ENCODE measurements at places on chromosomes 4 and X.

DNA sequence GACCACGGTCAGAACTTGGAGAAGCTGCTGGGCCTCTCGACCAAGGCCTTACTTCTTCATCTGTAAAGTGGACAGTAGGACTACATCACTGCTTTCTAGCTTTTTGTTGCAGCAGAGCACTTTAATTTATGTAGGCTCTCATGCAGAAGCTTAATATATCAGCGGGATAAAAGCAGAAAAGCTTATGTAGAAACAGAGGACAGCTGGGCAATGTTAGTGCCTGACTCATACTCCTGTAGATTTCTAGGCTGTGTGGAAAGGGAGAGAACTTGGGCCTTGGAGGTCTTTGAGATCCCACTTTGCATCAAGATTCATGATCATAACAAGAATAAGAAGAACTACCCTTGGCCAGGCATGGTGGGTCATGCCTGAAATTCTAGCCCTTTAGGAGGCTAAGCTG, 91.2 kb downstream of the ARHGAP10 start:
- no peak for DNase-seq

GRCh38 chr4:94960708-94961107, 203.0 kb downstream of the BMPR1B start:
- no peak for DNase-seq

DNA sequence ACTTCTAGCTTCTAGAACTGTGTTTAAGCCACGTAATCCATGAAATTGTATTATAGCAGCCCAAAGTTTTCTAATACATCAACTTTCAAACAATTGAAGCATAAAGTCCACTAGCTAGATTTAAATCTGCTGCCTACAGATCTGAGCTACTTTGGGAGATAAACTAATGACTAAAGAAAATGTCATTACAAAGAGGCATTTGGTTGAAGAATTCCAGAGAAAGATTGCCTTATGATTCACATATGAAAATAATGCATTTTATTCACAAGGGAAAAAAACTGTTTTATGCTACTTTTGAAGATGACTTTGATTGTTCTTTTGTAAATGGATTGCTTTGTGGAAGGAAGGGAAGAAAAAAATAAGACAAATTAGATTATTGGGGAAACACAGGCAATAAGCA, 124.1 kb upstream of the SLIT2 start:
- DNase-seq = no peak

DNA sequence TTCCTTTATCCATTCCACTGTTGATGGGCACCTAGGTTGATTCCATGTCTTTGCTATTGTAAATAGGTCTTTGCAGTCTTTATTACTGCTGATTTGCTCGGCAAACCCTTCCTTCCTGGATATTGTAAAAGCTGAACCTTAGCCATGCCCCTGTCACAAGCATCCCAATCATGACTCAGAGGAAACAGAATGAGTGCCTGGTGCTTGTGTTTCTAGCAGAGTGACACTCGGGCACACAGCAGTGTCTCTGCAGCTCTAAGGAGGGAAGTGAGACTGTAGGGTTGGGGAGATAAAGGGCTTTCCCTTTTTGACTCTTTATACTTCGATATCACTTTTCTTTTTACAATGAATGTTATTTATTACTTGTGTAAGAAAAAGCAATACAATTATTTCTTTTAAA, 83.3 kb downstream of the AKAP4 start:
- DNase-seq = no peak

DNA sequence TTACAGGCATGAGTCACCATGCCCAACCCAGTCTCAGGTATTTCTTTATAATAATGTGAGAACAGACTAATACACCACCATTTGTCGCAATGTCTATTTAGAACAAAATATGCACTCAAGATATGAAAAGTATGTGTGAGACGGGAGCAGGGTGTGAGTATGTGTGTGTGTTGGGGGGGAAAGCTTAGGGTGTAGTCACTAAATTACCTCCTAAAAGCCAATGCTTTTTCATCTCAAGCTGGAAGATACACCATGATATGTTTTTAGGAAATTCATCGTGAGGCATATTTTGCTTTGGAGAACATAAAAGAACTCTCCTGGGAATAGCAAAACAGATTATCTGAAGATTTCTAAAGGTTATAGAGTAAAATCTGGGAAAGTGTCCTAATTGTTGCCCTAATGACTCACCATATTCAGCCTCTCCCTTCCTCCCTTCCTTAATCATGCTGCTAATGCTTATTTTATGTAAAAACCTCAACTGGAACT, 262.7 kb downstream of the PDHA2 start:
- DNase-seq = no peak

DNA sequence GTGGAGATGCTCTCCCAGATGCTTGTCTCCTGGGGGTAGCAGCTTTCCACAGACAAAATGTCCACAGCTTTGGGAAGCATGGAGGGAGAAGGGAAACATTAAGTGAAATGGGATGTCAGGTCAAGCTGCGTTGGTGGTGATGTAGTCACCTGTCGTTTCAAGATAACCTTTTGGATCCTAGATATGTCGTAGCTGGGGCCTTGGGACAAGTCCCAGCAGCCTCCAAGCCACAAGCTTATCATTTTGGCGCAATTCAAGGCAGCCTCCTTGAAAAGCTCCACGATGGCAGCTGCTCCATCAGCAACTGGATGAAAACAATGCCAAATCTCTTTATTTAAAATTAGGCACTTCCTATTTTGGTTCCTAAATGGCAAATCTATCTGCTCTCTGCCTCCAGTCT, 52.0 kb downstream of the RTL9 start:
- no peak for DNase-seq

GRCh38 chr4:41814565-41814964, 66.0 kb upstream of the PHOX2B start:
- DNase-seq = no peak

DNA sequence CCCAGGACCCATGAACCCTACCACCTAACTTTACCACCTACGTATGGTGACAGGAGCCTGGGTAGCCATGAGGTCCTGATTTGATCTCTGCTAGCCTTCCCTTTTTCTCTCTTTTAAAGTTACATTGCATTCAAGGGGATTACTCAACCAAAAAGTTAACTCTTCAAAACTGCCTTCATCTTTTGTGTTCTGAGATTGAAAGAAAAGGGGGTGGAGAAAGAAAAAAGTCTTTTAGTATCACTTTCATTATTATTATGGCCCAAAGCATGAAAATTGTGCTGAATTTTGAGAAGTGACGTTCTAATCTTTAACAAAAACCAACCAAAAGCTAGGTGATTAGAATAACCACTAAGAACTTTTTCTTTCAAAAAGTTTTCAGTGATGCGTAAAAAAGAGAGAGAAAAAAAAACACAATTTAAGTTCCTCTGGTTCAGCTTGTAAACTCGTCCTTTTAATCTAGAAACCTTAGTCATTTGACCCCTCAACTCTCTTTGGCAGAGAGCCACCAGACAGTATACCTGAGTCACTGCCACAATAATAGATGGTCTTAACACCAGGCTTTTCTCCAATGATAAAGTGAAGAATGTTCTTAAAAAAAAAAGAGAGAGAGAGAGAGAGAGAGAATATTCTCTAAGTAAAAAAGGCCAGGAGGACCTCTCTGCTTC, 347.4 kb upstream of the FGF13 start:
- DNase-seq = no peak

DNA sequence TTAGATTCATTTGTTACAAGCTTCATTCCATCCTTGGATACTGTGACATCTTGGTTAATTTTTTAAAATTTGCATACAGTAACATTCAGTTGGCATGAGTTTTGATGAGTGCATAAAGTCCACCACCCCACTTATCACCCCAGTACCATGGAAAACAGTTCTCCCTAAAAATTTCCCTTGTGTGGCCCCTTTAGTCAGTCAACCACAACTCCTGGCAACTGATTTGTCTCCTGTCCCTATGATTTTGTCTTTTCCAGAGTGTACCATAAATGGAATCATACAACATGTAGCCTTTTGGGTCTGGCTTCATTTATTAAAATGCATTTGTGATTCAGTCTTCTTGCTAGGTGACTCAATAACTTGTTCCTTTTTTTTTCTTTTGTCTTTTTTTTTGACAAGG, 29.9 kb downstream of the RP2 start:
- DNase-seq = no peak

GRCh38 chr4:52655506-52655905, 3.6 kb downstream of the USP46 start:
- no peak for DNase-seq

GRCh38 chrX:38561951-38562719, 793 bp downstream of the TSPAN7 start:
- DNase-seq = no peak

- DNase-seq = no peak
Observed at GRCh38 chrX:121000589-121000988, 15.0 kb upstream of the CT47A1 start.

GRCh38 chrX:116694046-116694445, 231.3 kb upstream of the CT83 start:
- no peak for DNase-seq

DNA sequence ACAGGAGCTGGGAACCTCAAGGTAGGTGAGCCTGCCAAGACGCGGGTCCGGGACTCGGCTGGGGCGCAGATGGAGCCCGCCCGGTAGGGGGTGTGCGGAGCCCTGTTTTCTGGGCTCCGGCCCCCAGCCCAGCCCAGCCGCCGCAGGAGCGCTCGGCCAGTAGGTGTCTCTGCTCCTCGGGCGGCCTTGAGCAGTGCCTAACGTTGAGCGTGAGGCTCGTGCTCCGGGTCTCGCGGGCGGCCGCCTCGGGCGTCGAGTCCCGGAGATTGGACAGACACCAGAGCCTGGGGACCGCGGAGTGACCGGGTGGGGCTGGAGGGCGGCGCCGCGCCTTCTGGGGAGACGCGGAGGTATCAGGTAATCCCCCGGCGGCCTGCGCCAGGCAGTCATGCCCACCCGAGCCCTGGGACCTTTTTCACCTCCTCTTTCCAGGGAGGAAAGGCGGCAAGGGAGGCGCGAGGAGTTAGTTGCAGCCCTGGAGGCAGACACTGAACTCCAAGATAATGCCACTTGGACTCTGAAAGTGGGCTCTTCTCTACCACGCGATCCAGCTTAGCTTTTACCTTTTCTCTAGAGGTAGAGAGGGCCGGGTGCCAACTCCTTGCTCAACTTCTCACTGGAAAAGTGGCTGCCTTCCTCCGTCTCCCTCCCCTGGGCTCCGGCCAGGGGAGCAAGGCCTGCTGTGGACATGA, 14.5 kb upstream of the FGG start:
- DNase-seq = no peak

DNA sequence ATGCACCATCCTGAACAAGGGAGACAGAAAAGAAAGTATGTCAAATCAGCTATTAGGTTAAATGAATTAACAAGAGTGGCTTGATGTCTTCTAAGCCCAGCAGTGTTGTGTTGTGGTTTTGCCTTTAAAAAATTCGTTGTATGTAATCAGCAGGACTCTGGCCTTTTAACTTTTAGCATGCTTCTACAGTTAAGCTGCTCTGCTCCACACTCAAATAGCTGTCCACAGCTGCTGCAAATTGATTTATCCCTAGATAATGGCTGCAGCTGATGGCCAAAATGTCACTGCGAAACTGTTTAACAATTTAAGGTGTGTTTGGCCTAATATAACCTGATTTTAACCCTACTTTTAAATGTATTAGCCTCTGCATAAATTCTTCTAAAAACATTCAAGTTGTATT, 85.8 kb downstream of the CXXC4 start:
- no peak for DNase-seq

- no peak for DNase-seq
Observed at GRCh38 chrX:40104985-40105834, 7.5 kb upstream of the BCOR start.

DNA sequence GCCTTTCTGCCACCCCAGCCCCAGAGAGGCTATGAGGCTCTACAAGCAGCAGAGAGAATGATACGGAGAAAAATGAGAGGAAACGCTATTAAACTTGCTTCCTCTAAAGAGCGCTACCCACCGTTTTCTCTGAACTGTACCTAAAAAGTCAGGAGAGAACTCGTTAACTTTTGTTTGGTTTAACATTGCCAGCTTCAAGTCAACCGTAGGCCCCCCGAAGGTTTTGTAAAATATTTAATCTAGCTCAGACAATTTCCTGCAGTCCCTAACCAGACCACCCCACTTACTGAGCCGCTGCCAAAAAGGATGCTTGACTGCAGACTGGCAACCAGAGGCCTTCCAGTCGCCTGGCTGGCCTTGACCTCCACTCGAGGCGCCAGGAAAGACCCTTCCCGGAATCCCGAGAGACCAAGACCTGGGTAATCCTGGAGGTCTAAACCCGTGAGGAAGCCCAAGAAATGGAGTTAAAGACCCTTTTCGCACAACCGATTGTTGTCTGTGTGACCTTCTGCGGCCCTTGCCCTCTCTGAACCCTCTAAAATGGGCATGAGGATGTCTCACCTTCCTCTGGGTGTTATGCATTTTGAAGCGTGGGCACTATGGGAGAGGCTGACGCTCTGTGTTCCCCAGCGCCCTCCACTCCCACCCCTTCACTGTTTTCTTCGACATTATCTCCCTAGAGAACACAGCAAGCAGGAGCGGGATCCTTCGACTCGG, 86.3 kb downstream of the BCOR start:
- DNase-seq = no peak

GRCh38 chr4:78131403-78131802, 74.3 kb downstream of the FRAS1 start:
- no peak for DNase-seq

DNA sequence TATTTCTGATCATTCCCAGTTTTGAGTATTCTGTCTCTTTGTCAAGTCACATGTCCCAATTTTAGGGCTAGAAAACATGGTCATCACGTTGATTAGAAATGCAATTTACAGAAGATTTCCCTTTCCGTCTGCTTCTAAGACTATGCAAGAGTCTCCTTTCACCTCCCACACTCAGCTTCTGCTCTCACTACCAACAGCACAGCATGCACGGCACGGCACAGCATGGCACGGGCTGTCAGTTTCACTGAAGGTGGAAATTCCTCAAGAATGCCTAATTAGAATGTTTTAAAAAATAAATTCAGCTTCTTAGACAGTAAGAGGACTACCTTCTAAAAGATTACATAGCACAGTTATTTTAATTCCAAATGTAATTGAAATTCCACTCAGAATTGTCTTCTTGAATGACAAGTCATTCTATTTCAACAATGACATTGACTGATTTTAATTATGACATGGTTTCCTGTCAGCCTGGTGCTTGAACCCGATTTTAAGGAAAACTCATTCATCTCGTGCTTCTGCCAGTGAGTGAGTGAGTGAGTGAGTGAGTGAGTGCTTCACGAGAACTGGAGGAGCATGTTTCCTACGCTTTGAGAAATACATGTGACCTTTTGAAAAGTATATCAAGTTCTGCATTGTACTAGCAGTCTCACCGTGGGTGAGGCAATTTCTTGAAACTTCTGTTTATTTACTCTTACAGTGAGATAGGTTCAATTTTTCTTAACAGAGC, 124.8 kb upstream of the SORBS2 start:
- DNase-seq = no peak

DNA sequence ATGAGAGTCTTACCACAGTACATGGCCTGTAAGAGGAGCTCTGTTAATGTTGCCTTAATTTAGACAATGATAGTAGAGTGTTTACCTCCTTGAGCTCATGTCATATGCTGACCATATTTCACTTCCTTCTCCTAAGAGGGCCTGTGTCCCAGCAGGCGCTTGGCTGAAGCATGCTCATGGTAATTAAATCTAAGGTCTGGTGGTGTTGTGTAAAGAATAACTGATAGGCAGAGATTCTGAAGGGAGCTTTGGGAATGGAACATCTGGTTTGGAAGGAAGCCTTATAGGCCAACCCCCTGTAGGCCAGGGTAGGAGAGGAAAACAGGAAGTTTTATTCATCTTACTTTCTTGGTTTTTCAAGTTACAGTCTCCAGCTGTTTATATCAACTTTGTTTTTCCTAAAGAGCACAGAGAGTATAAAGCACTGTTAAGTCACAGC, 300.2 kb downstream of the USP46 start:
- DNase-seq = no peak

GRCh38 chr4:68797048-68797447, 18.7 kb upstream of the UGT2B10 start:
- no peak for DNase-seq

GRCh38 chrX:47078129-47079043, at the start of gene RGN:
TSS of gene RGN (plus strand) at chrX:47078443. CDS start at chrX:47081145, 2,702 bp downstream.
- no peak for DNase-seq

- DNase-seq = no peak
Observed at GRCh38 chr4:174717828-174718227, 111.2 kb downstream of the GLRA3 start.
